ENCODE measurements at places on chromosomes 4 and X.

GRCh38 chr4:109977854-109978501, 65.3 kb downstream of the EGF start:
- no peak for DNase-seq

GRCh38 chr4:179671609-179672008, 2229.4 kb upstream of the AGA start:
- no peak for DNase-seq

DNA sequence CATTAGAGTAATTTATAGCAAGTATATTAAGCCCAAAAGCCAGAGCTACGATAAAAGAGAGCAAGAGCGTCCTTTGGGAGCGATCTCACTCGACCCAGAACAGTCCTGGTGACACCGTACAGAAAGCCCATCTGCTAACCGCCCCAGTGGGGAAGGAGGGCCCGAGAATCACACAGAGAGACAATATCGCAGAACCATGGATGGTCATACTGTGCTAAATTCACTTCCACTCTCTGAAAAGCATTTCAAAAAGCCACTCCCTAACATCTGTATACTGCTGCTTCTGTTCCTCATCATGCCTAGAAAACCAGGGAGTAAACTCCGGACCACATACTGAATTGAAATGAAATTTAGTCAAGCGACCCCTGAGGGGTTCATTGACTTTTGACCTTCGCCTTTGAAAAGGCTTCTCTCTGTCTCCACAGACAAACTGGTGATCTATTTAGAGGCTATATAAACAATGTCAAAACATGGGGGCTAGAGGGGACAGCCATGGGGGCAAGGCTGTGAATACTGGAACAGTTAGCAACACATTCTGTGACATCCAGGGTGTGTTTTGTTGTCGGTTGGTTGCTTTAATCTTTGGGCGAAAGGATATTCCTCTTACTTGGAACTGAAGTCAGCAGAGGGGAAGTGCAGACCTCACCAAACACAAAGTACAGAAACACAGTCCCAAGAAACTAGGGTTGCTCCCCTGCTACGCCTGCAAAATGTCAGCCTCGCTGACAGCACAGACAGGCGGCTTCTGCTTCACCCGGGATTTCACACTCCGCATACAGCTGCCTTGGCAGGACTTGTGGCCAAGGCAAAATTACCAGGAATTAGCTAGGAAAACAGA, 129.0 kb upstream of the RASGEF1B start:
- DNase-seq: no peak

GRCh38 chr4:60588556-60588955, 611.6 kb upstream of the ADGRL3 start:
- no peak for DNase-seq

DNA sequence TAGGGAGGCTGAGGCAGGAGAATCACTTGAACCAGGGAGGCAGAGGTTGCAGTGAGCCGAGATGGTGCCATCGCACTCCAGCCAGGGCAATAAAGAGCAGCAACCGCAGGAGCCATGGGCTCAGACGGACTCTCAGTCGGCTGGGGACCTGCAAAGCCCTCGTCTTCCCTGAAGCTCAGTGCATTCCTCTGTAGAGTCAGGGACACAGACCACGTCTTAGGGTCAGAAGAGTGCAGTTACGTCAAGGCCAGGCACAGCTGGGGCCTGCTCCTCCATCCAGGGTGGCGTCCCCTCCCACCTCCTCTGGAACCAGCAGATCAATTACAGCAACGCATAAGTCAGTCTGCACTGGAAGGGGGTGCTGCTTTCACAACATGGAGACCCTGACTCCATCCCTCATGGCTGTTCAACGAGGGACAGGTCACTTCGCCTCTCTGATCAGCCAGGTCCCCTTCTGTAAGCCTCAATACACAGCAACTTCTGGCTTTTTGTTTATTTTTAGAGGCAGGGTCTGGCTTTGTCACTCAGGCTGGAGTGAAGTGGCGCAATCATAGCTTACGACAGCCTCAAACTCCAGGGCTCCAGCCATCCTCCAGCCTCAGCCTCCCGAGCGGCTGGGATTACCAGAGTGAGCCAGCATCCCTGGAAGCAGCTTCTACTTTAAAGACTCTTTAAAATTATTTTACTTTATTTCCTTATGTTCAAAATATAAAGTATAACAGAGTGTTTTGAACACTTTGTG, 76.4 kb downstream of the ZFYVE28 start:
- no peak for DNase-seq

- DNase-seq: no peak
Observed at GRCh38 chrX:70476934-70477733, 32.5 kb downstream of the DLG3 start.

DNA sequence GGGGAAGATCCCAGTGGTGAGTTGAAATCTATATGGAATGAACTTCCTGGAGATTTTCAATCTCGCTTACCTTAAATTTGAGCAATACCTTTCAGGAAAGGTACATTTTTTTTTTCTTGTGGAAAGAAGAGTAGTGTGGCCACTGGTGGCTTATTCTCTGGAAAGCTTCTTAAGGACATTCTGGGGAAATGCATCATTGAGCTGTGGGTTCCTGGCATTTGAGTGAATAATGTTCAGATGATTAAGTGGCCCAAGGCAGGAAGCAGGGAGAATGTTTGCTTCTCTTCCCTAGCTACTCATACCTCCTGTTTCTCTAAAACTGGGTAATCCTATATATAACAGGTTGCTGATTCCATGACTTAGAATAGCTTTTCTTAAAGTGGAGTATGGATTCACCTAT, 31.8 kb downstream of the STAG2 start:
- DNase-seq: no peak

- DNase-seq: no peak
Observed at GRCh38 chr4:107578321-107578720, 141.7 kb downstream of the PAPSS1 start.

DNA sequence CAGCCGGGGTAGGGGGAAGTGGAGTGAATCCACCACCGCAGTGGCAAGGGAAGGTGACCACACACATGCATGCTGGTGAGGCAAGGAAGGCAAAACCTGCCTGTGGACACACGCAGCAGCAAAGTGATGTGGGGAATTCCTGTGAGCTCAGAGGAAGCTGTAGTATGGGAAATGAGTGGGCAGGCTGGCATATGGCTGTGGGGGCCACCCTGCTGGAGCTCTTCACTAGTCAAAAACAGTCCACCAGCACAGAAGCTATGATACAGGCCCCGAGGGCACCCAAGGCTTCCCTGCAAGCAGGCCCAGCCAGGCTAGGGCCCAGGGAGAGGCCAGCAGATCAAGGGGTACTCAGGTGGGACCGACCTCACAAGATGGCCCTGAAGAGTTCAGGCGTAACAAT, 239.1 kb downstream of the CHM start:
- DNase-seq: no peak

DNA sequence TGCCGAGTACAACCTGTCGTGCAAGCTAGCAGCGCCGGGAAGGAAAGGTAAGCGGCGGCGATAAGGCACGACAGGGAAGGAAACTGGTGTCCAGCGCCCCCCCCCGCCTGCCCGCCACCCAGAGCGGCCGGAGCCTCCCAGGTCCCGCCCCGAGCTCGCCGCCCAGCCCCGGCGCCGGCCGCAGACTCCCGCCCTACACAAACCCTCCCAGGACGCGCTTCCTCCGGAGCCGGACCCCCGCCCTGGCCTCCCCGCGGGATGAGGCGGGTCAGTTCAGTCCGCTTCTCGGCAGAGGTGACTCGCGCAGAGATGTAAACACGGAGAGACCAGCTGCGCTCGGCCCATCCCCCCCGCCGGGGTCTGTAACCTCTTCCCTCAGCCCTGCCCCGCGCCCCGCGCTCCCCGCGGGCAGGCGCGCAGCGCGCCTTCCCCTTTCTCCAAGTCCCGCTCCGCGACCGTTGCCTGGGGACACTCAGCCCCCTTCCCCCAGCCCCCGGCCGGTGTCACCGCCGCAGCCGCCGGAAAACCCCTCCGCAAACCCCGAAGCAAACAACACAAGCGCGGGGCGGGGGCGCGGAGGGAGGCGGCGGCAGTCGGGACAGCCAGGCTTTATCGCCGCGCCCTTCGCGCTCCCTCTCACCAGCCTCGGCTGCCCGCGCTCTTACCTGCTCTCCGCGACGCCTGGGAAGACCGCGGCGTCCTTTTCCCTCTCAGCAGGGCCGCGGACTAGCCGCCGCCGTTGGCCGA, 543 bp downstream of the ELF2 start:
- peak; percentile 60 for DNase-seq

DNA sequence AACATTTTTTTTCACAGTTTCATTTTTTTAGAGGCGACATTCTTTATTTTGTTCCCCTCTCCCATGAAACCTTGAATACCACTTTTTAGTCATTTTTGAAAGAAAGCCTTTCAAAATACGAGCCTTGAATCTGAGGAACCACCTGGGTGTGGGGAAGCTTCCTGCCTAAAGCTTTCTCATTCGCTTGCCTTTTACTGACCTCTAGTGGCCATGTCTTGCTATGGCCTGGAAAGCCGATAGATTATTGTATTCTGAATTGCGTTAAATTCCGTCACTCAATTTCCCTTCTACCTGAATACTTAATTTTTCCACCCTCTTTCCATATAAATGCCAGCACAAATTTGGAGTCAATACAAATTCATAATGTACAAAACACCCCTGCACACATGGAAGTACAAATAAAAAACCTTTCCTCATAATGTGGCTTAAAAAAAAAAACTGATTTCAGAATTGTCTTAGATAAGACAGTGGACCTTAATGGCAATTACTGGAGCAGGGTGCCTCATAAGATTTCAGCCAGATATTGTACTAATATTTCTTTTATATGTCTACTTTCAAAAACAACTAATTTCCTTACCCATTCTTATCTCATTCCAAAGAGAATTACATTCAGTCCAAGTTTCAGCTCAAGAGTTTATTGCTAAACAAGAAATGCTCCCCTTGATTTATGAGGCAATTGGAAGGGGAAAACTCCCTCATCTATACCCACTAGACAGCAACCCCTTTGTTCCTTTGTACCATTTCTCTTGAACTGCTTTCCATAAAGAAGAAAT, 217.9 kb downstream of the CENPC start:
- no peak for DNase-seq

DNA sequence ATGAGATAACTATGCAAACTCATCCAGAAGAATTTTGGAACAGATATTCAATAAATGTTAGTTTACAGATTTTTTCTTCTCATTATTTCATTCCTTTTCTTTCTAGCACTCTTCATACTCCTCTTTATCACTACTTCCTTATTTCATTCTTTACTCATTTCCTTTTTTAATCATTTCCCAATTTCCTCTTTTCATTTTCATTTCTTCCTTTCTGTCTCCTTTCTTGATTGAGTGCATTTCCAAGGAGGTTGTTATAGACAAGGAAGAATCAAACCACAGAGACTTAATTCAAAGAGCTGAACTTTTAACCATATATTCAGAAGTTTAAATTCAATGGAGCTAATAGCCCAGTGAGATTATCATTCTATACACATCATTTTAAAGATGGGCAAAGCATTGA, 600.7 kb downstream of the ARAP2 start:
- no peak for DNase-seq

- DNase-seq: no peak
Observed at GRCh38 chr4:147780137-147780777, 48.4 kb downstream of the ARHGAP10 start.

- DNase-seq: no peak
Observed at GRCh38 chr4:165308606-165309005, 18.9 kb upstream of the MSMO1 start.

- DNase-seq: no peak
Observed at GRCh38 chr4:108775921-108776320, 13.1 kb upstream of the ETNPPL start.

- DNase-seq: peak; percentile 30
Observed at GRCh38 chr4:122577808-122578781, 42.8 kb downstream of the IL21 start.

DNA sequence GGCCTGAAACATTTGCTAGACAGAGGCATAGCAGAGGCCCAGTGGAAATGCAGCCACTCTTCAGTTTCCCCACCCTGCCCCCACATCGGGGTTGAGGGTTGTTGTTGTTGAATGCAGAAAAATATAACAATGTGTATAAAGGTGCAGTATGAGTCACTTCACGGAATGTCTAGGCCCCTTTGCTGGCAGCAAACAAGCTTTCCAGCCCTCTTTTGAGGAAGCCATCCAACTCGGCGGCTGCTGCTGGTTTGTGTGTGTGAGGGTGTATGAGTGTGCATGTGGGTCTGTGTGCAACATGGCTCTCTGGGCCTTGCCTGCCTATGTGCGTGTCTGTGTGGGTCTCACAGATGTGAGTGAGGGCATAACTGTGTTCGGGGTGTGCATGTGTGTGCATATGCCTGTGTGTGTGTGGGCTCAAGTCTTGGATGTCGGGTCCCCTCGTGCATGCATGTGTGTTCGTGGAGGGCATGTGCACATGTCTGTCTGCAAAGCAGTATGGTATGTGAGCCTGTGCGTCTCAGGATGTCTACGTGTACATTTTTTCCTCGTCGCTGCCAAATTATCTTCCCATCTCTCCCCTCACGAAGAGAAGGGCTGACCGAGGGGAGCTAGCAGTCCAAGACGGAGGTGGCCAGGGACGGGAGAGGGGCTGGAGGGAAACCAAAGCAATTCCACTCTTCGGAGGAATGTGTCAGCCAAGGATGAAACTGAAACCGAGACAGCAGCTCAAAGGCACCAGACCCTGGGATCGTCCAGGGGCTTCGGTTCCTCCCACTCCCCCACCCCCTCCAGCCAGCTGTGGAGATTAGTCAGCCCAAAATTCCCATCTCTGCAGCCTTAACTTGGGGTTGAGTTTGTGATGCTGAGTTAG, 8.4 kb upstream of the ELF4 start:
- DNase-seq: no peak

GRCh38 chrX:39855748-39856129, 242.0 kb downstream of the BCOR start:
- peak; percentile 88 for DNase-seq

DNA sequence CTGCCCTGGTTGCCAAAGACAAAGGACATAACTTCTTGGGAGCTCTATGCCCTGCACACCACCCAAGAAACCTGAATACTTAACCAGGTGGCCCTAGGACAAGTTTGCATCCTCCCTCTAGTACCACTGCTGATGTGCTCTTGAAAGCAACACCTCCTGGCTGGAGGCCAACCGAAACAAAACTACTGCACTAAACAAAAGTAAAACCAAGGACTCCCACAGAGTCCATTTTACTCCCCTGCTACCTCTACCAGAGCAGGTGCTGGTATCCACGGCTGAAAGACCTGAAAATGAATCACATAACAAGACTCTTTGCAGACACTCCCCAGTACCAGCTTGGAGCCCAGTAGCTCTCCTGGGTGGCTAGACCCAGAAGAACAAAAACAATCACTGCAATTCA, 941.8 kb downstream of the RAPGEF2 start:
- DNase-seq: no peak

GRCh38 chr4:38842994-38843393, 13.6 kb downstream of the TLR6 start:
- no peak for DNase-seq

DNA sequence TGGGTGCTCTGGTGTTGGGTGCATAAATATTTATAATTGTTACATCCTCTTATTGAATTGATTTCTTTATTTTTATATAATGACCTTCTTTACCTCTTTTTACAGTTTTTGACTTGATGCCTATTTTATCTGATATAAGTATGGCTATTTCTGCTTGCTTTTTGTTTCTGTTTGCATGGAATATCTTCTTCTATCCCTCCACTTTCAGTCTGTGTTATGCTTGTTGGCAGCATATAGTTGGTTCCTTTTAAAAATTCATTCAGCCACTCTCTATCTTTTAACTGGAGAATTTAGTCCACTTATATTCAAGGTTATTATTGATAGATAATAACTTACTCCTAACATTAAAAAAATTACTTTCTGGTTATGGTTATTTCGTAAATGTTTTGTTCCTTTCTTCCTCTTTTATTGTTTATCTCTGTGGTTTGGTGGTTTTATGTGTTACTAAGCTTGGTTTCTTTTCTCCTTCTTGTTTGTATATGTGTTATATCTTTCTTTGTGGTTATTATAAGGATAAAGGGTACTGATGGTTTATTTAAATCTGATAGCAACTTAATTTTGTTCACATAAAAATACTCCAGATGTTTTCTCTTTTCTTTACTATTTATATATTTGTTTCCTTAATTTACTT, 69.5 kb downstream of the IL15 start:
- no peak for DNase-seq

All from T-helper 1 cell (primary cell).